ENCODE measurements at places on chromosomes 1 and 21.

DNA sequence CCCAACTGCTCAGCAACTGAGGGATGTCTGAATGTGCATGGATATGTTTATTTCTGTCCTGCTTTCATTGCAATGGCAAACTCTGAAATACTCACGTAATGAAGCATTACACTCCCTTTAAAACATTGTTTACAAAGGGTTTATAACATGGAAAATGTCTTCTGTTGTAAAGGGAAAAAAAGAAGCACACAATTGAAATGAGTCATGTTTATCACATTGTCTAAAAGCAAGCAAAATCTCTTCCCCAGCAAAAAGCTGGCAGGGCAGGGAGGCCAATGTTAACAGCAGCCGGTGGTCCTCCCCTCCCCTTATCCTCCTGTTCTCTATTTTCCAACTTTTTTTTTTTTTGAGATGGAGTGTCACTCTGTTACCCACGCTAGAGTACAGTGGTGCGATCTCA, 3.9 kb upstream of the EFNA1 start:
- no peak for DNase-seq

DNA sequence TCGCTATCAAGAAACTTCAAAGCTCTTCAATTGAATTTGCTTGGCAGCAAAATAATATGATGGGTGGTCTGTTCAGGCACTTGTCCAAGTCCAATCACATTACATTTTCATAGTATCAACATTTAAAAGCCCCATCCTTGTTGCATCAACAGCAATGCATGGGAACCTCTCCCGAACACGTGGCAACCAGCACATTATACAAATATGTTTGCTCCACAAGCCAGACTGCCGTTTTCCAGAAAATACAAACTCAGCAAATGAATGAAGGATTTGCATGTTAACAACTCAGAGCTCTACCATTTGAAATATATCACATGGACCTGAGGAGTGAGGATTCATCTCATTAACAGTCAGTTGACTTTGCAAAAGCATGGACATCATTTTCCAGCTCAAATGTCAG, 20.0 kb upstream of the LYPLAL1 start:
- no peak for DNase-seq

GRCh38 chr1:1087351-1088028, 13.4 kb upstream of the RNF223 start:
- DNase-seq = no peak

- DNase-seq = no peak
These were observed 475.6 kb downstream of the LTN1 start for GRCh38 chr21:28516991-28517592.

- no peak for DNase-seq
These were observed 359.2 kb upstream of the NCAM2 start for GRCh38 chr21:20639026-20639425.

DNA sequence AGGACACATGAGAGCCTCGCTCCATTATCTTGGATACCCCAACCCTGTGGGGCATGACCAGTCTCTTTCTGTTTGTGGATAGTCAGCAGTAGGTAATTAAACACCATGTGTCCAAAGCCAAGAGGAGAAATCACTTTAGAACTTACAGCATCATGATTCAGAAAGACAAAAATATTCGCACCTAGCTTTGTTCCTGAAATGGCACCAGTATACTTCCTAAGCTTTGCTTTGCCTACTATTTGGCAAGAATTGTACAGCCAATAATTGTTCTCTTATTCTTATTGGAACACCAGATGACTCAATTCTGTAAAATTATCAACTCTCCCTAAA, 24.2 kb downstream of the TNFRSF9 start:
- no peak for DNase-seq

GRCh38 chr1:92817137-92817697, 14.6 kb upstream of the RPL5 start:
- no peak for DNase-seq

- DNase-seq = no peak
These were observed 90.4 kb downstream of the APP start for GRCh38 chr21:26080211-26080610.

GRCh38 chr1:24605534-24606295, 37.4 kb upstream of the SRRM1 start:
- no peak for DNase-seq

- DNase-seq = no peak
These were observed 43.1 kb downstream of the WARS2 start for GRCh38 chr1:119097380-119097779.

DNA sequence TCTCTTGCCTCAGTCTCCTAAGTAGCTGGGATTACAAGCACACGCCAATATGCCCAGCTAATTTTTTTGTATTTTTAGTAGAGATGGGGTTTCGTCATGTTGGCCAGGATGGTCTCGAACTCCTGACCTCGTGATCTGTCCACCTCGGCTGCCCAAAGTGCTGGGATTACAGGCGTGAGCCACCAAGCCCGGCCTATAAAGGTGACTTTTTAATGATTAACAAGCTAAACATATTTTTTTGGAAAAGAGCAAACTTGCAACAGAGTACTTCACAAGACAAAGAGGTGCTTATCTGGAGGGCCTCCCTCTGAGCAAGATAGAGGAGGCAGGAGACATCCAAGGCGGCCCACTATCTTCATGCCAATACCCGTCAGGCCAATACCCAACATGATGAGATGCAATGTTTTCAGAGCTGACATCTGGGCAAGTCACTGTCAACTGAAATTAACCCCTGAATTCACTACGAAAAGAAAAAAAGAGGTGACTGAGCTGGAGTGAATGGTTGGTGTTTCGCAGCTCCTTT, 10.5 kb downstream of the BCAR3 start:
- DNase-seq = no peak

DNA sequence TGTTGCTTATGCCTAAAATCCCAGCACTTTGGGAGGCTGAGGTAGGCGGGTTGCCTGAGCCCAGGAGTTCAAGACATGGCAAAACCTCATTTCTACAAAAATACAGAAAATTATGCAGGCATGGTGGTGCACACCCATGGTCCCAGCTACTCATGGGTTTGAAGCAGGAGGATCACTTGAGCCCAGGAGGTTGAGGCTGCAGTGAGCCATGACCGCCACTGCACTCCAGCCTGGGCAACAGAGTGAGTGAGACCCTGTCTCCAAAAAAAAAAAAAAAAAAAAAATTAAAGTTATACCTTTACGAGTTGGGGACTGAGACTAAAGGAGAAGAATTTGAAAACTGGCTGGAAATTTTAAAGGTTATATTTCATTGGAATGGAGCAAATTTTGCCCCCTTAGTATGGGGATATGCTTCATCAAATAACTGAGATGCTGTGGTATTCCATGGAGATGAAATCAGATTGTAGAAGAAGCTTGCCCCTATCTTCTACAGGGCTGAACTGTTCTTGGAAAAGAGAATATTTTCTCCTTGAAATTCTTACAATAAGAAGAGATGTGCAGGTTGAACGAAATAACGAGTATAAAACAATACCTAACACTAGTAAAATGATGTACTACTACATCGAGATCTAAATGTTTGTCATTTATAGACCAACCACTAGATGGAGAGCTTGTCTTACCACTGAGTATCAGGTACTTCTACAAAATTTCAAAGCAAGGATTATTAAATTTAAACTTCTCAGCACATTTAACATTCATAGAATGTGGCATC, 34.9 kb upstream of the SCYL3 start:
- peak; percentile 28 for DNase-seq

GRCh38 chr21:41974752-41975053, 20.9 kb upstream of the C2CD2 start:
- no peak for DNase-seq

DNA sequence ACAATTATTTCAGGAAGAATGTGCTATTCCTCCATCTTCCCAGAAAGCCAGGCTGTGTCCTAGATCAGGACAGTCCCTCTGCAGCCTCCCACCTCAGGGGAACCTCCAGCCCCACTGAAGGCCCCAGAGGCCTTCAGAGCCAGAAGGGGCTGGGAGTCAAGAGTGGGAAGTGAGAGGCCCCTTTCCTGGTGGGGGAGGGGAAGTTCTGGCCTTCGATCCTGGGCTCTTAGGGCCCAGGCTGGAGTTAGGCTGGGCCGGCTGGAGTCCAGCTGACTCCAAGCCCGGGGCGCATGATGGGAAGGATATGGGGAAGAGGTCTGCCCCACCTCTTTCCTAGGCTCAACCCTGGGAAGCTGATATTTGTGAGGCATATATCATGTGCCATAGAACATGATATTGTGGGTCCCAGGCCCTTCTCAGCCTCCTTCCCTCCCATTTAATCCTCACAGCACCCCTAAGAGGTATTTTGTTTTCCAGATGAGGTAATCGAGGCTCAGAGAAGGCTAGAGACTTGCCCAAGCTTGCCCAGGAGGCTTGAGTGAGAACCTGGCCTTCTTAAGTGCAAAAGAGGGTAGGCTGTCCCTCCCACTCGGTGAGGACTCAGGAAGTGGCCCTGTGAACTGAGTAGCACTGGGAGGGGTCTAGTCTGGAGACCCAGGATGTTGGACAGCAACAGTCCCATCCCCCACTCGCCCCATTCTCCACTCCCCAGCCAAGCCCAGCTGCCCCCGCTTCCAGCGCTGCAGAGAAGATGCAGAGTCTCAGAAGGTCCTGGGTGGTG, 18.6 kb upstream of the HSPG2 start:
- DNase-seq = no peak

DNA sequence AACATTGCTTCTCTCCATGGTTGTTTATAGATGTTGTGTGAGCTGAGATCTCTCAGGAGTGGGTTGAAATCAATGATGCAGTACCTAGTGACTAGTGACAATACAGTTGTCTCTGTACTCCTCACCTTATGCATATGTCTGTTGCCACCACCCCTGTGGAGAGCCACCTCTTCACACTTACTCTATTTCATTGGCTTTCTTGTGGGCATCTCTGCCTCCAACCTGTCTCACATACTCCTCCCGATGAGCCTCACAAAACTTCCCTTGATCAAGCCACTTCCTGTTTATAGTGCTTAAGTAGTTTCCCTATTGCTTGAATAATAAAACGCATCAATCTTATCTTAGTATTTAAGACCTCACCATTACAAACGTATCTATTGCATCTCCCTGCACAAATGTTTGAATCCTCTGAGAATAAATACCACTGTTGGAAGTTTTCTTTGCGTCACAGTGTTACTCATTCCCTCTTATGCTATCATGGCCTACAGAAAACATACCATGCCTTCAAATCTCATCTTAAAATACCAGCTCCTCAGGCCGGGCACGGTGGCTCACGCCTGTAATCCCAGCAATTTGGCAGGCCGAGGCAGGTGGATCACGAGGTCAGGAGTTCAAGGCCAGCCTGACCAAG, 54.7 kb upstream of the GREM2 start:
- DNase-seq = no peak

DNA sequence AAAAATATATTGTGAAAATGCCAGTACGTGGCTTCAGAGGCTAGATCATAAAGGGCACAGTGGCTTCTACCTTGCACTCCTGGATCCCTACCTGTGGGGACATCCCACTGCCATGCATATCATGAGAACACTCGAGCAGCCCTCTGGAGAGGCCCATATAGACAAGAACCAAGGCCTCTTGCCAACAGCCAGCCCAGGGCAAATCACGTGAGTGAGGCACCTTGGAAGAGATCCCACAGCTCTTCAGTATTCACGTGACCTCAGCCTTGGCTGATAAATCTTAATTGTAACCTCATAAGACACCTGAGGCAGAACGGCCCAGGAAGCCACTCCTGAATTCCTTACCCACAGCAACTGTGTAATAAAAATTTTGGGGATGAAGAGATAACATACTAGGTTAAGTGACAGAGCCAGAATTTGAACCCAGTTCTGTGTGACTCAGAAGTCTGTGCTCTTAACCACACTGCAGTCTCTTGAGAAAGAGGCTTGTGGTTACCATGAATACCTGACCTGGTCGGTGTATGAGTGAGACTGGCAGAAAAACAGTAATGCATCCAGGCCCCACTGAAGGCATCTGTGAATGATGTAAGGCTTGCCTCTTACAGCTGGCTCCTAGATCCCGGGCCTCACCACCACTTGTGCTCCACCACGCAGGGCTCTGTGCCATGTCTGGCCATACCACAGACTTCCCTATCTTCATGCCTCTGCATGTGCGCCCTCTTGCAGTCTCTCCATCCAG, 6.9 kb upstream of the A3GALT2 start:
- peak; percentile 95 for DNase-seq

DNA sequence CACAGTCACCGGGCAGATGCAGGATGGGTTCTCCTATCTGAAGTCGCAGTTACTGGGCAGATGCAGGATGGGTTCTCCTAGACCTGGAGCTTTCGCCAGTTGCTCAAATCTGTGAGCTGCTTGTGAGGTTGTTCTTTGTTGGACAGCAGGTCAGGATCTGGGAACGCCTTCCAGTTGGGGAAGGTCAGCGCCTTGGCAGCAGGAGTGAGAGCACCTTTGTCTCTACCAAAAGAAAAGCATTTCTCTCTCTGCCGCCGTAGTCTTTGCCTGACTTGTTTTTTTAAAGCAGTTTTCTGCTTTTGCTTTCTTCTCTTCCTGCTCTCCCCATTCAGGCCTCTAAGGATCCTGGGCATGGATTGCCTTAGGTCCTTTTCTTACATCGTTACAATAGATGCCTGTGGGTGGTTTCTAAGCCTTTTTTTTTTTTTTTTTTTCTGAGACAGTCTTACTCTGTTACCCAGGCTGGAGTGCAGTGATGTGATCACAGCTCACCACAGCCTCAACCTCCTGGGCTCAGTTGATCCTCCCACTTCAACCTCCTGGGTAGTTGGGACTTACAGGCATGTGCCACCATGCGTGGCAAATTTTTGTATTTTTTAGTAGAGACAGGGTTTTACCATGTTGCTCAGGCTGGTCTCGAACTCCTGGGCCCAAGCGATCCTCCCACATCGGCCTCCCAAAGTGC, 15.7 kb downstream of the PEX14 start:
- no peak for DNase-seq

GRCh38 chr1:66395202-66396061, 138.5 kb upstream of the SGIP1 start:
- no peak for DNase-seq

DNA sequence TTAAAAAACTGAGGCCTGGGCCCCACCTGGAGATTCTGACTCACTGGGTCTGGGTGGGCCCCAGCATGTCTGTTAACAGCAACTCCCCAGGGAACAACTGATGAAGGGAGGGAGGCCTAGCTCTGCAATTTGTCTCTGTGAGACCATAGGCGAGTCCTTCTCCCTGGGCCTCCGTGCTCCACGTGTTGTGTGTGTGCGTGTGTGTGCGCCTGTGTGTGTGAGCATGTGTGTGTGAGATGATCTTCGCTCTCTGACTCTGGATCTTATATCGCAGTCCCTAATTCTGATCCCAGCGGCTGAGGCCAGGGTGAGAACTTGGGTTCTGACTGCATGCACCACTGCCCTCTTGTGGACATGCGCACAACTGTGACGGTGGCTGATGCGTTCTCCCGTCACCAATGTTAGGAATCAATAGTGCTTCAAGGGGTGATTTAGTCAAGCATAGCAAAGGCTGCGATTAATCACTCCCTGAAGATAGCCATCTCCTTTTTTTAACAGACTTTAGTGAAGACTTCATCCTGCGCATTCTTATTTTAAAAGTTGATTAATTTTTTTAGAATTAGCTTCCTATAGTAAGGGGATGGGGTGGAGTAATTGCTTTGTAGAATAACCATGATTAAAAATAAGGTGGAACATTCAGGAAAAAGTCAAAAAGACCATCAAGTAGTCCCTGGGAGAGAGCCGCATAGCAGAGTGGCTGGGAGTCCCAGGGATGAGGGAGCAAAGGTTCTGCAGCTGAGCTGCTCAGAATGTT, 62.4 kb upstream of the USP24 start:
- DNase-seq = peak; percentile 25

- DNase-seq = no peak
These were observed 55.4 kb downstream of the KANK4 start for GRCh38 chr1:62263814-62264353.

Measured in AG09319 (cell line).